Subcutaneous preadipocyte (primary cell): ENCODE measurements at places on chromosomes 16 and 17. TPM values are rescaled to one million over a fixed set of nuclear protein-coding genes. Genes with fewer than 3 reads are reported as not detected.

Gene SCN4A
- under 0.01 TPM in 1 of 2 replicates, not detected in the other for total RNA-seq

Gene ACADVL
- total RNA-seq: 194 and 236 TPM in 2 replicates

Gene RAP1GAP2
- total RNA-seq: 3.3 and 5.3 TPM in 2 replicates

Gene ZNF205
- 15.1 and 17.0 TPM in 2 replicates for total RNA-seq

Gene P2RX1
- total RNA-seq: not detected in 2 replicates

Gene UBE2O
- total RNA-seq: 15.1 and 27.4 TPM in 2 replicates

Gene SLC35G6
- not detected in 2 replicates for total RNA-seq

Gene SLC9A5
- total RNA-seq: 1.1 and 2.5 TPM in 2 replicates

Gene MYH13
- total RNA-seq: not detected in 2 replicates

Gene TM4SF5
- not detected in 2 replicates for total RNA-seq

Gene EPOP
- 2.6 and 3.9 TPM in 2 replicates for total RNA-seq

Gene TTC19
- 29.0 and 41.2 TPM in 2 replicates for total RNA-seq

Gene MPP3
- total RNA-seq: 12.9 and 17.0 TPM in 2 replicates

Gene SEPTIN12
- not detected in 2 replicates for total RNA-seq

Gene COX6A2
- not detected in 2 replicates for total RNA-seq

Gene GAS7
- 4.5 and 18.4 TPM in 2 replicates for total RNA-seq

Gene MSI2
- total RNA-seq: 9.9 and 11.1 TPM in 2 replicates

Gene COIL
- total RNA-seq: 10.7 and 15.6 TPM in 2 replicates

Gene RSKR
- total RNA-seq: 5.1 and 9.6 TPM in 2 replicates

Gene MPV17L
- total RNA-seq: 0.37 and 1.2 TPM in 2 replicates

Gene GPR139
- total RNA-seq: not detected in 2 replicates

Gene ENKD1
- total RNA-seq: 15.8 and 16.9 TPM in 2 replicates

Gene HCRT
- not detected in 2 replicates for total RNA-seq

Gene G6PC1
- not detected in 2 replicates for total RNA-seq

Gene TBC1D3K
- total RNA-seq: not detected in 2 replicates

Gene KIF2B
- total RNA-seq: not detected in 2 replicates

Gene KRT17
- 1.2 and 1.8 TPM in 2 replicates for total RNA-seq

Gene KRTAP4-9
- not detected in 2 replicates for total RNA-seq

Gene FOXN1
- total RNA-seq: not detected in 2 replicates

Gene PRSS53
- 1.5 and 3.3 TPM in 2 replicates for total RNA-seq

Gene KREMEN2
- total RNA-seq: not detected in 2 replicates

Gene MEIOB
- total RNA-seq: not detected in 2 replicates

Gene TEX14
- total RNA-seq: 0.20 and 0.73 TPM in 2 replicates

Gene CD300A
- not detected in 2 replicates for total RNA-seq

Gene RNF157
- 0.98 and 7.3 TPM in 2 replicates for total RNA-seq

Gene NPB
- total RNA-seq: under 0.01 TPM in 2 replicates

Gene RAB37
- total RNA-seq: under 0.01 and 0.20 TPM in 2 replicates

Gene SYT17
- total RNA-seq: 0.20 and 0.37 TPM in 2 replicates

Gene DNAAF8
- total RNA-seq: 0.37 and 0.59 TPM in 2 replicates

Gene CPNE7
- 12.1 and 29.9 TPM in 2 replicates for total RNA-seq

Gene AURKB
- total RNA-seq: 24.6 and 32.6 TPM in 2 replicates

Gene CCL17
- not detected in 2 replicates for total RNA-seq

Gene TOP2A
- total RNA-seq: 90.4 and 113 TPM in 2 replicates

Gene ST3GAL2
- 22.0 and 28.9 TPM in 2 replicates for total RNA-seq

Gene TMEM235
- total RNA-seq: not detected in 2 replicates

Gene PYDC1
- not detected in 2 replicates for total RNA-seq

Gene RSL1D1
- 167 and 171 TPM in 2 replicates for total RNA-seq

Gene CDK3
- 0.37 and 0.98 TPM in 2 replicates for total RNA-seq

Gene CLDN6
- not detected in 2 replicates for total RNA-seq

Gene TMC5
- total RNA-seq: under 0.01 TPM in 1 of 2 replicates, not detected in the other

Gene TP53TG3
- total RNA-seq: 1.4 TPM in 1 of 2 replicates, not detected in the other

Gene TLCD3B
- not detected in 2 replicates for total RNA-seq

Gene CACNG3
- total RNA-seq: not detected in 2 replicates

Gene RGS11
- 0.98 and 2.6 TPM in 2 replicates for total RNA-seq

Gene HNF1B
- total RNA-seq: not detected in 2 replicates

Gene CD300LG
- total RNA-seq: not detected in 2 replicates

Gene SCARF1
- 0.20 TPM in 1 of 2 replicates, not detected in the other for total RNA-seq
